ENCODE measurements at places on chromosomes 2 and 18.

DNA sequence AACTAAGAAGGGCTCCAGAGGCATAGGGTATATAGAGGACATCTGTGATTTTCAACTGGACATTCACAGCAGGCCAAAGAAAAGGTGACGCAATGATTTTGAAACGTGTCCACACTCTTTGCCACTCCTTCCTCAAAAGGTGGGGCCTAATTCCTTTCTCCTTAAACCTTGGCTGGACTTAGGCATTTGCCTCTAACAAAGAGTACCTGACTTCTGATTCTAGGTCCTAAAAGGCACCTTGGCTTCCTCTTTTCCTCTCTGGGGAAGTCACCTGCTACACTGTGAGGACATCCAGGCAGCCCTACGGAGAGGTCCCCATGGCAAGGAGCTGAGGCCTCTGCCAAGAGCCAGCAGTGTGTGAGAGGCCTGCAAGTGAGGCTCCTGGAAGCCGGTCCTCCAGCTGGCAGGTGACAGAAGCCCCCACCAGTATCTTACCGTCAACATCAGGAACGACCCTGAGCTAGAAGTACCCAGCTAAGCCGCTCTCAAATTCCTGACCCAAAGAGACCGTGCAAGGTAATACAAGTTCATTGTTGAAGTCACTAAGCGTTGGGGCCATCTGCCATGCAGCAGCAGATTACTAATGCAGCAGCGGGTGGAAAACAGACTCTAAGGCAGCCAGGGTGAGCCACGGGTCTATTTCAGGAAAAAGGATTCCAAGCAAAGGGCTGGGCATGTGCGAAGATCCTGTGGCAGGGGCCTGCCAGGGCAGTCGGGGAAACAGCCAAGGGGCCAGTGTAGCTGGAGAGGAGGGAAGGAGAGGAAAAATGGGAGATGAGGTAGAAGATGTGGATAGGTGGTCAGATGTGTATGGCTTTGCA, 7.4 kb upstream of the HES6 start:
- no peak for DNase-seq

DNA sequence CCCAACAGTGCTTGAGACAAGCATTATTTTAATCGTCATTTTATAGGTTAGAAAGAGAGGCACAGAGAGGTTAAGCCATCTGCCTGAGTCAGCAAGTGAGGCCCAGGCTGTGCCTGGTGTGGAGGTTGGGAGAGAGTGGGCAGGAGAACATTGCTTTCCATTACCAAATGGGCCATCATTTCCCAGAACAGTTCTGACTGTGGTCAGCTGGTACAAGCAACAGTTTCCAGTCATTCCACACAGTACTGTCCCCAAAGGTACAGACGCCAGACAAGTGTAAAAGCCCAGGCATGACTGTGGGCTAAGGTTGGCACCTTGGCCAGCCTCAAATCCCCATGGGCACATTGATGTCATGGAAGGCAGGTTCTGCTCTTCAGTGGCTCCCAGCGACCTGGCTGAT, 98.2 kb upstream of the LCLAT1 start:
- no peak for DNase-seq

DNA sequence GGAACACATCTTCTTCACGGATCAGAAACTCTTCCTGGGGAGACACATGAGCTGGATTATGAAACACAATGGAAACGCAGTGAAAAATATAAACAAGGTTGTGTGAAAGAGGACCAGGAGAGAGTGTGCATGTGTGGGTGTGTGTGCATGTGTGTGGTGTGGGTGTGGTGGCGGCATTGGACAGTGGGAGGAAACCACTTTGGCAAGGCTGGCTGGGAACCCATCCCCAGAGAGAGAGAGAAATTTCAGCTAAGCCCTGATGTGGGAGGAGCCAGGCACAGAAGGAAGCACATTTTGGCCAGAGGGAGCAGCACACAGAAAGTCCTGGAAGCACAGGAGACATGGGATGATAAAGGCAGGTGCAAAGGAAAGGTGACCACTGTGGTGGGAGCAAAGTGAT, 147.6 kb upstream of the COPS8 start:
- no peak for DNase-seq

GRCh38 chr2:64228126-64228678, 84.0 kb upstream of the PELI1 start:
- peak; percentile 29 for DNase-seq

GRCh38 chr18:69401226-69401971, 711 bp downstream of the DOK6 start:
- DNase-seq, result no peak

GRCh38 chr2:32250290-32250689, 14.4 kb downstream of the NLRC4 start:
- DNase-seq, result no peak

- no peak for DNase-seq
Observed at GRCh38 chr2:208062113-208062512, 36.8 kb upstream of the PLEKHM3 start.

GRCh38 chr18:49841236-49842217, 28.2 kb upstream of the ACAA2 start:
- DNase-seq, result no peak

GRCh38 chr2:172234716-172235691, 132.3 kb upstream of the DLX2 start:
- DNase-seq, result no peak

GRCh38 chr2:9538000-9538507, 17.6 kb downstream of the ADAM17 start:
- no peak for DNase-seq

GRCh38 chr2:241866790-241867645, 2.5 kb upstream of the RTP5 start:
- DNase-seq, result no peak

GRCh38 chr2:43214253-43214652, 12.2 kb downstream of the ZFP36L2 start:
- DNase-seq, result no peak

GRCh38 chr2:9336576-9337314, 86.6 kb downstream of the ITGB1BP1 start:
- no peak for DNase-seq

- no peak for DNase-seq
Observed at GRCh38 chr2:234542742-234543141, 45.9 kb upstream of the ARL4C start.

GRCh38 chr2:215392687-215393270, 43.1 kb downstream of the FN1 start:
- no peak for DNase-seq

- no peak for DNase-seq
Observed at GRCh38 chr2:126802774-126803433, 95.8 kb upstream of the TEX51 start.

DNA sequence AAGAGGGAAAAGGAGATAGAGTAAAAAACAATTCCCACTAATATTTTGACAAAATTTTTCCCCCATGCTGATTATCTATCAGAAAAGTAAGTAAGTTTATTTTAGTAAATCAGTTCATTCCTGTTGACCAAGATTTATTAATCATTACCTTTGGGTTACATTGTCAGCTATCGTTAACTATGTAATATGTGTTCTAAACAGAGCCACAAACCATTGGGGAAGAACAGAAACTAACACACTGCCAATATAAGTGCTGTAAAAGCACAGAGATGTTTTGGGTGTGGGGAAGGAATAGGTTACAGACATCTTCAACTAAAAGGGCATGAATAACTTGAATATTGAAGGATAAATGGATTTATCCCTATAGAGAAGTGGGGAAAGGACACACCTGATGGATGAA, 42.5 kb upstream of the ACADL start:
- no peak for DNase-seq

GRCh38 chr18:3892152-3892551, 442.2 kb downstream of the TGIF1 start:
- no peak for DNase-seq

DNA sequence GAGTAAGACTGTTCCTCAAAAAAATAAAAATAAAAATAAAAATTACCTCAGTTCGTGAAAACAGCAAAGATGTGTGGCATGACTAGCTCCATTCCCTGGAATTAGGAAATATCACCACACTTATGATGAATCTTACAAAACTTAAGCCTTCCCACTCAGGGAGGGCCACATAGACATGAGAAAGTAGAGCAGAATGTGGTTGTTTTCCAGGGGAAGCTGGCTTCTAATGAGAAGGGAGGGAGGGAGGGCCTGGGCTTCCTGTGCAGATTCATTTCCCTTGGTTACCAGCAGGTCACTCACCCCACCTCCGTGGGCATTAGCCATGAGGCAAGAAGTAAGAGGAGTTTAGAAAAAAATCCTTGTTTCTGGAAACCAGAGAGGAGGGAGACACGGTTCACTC, 95.9 kb upstream of the RMDN2 start:
- no peak for DNase-seq

GRCh38 chr2:26633351-26633945, 7.7 kb downstream of the CIB4 start:
- no peak for DNase-seq

- DNase-seq, result no peak
Observed at GRCh38 chr2:135093670-135094330, 41.7 kb downstream of the RAB3GAP1 start.

- no peak for DNase-seq
Observed at GRCh38 chr18:37230768-37231167, 334.8 kb downstream of the CELF4 start.

DNA sequence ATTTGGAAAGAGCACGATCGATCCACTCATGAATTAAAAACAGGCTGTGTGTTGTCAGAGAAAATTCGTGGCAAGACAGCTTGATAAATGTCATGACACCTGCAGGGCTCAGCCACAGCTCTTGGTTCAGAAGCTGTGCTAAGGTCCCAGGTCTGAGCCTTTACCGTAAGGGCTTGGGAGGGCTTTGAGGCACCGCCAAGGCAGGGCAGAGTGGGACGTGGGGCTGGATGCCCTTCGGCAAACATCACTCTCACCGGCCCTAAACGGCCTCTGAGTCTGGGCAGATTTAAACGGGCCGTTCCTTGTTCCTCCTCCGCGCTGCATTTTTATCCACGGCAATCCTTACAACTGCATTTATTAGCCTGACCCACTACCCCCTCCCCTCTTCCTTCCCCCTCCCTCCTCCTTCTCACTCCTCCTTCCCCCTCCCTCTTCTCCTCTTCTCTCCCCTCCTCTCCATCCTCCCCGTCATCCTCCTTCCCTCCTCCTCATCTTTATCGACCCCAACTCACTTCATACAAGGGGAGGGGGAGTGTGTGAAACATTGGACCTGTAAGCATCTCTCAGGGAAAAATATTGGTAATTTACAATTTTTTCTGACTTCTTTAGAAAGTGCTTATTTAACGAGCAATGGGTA, 33.9 kb downstream of the MBP start:
- no peak for DNase-seq

- no peak for DNase-seq
Observed at GRCh38 chr18:24271381-24272228, 126.0 kb downstream of the OSBPL1A start.

DNA sequence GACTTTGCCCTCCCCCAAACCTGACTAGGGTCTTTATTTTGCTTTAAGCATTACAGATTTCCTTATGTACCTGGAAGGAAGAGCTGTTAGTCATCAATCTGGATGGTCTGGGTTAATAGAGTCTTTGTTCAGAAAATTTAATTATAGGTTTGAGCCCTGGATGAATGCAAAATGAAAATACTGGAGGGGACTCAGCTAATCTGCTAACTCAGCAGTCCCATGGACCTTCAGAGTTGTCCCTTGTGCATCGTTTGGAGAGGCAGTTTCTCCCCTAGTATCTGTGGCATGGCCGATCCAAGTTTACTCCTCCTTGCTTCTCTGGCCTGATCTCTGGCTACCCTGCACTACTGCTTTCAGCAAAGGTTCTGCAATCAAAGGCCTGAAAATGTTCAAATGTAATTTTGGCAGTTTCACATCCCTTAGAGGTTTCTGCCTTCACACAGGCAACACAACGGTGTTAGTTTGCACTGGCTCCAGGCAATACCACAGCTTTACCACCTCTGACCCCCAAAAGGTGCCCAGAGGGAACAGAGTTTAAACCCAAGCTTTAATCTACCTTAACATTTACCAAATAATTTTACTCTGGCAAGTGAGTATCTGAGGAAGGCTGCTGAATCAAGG, 134.3 kb downstream of the THADA start:
- DNase-seq, result no peak

GRCh38 chr2:175039031-175039430, 33.9 kb upstream of the CHN1 start:
- no peak for DNase-seq

- DNase-seq, result no peak
Observed at GRCh38 chr2:207279520-207279919, 113.8 kb upstream of the KLF7 start.

GRCh38 chr2:197516393-197516761, 511 bp downstream of the MOB4 start:
- DNase-seq, result no peak

DNA sequence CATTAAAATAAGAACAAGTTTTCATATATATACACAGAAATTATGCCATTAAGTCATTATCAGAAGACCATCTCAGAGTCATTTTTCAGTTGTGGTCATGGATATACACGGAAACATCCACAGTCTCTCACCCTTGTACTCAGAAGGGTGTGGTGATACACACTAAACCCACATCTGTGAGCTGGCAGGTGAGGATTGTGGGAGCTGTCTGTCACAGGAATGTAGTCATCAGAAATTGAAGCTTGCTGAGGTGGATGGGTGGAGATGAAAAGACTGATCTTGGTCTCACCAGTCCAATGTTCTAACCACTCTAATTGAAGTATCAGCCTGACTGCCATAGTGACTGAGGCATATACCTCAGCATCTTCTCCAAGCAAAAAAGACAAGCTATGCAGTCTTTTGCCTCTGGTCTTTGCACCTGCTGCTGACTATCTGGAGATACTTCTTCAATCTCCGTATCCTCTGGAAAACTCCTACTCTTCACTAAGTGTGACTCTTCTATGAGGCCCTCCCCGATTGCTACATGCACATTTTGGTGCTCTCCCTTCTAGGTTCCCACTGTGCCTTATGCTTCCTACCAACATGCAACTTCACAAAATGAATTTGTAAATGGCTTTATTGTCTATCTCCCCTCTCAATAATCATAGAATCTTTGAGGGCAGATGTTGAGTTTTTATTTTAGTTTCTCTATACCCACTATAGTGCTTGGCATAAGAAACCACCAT, 232.8 kb downstream of the DYM start:
- DNase-seq, result no peak
